ENCODE measurements at places on chromosomes 6 and 20.

GRCh38 chr6:17585766-17586490 lies 14.2 kb upstream of the FAM8A1 start:
- DNase-seq, result no peak

DNA sequence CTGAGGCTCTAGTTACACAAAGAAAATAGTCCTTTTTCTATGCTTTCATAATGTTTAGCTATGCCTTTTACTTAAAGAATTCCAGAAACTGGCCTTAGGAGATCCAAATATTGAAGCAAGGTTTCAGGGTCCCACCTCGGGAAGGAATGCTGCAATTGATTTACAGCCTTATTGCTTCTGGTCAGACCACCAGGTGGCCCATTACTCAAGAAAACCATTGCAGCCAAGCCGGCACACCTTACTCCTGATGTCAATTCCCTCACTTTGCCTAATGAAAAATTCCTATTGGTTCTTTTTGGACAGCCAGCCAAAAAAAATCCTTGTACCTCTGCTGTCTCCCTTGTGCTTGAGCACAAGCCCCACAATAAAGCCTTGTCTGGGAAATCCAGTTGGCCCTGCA lies 173.9 kb downstream of the LMBRD1 start:
- no peak for DNase-seq

GRCh38 chr6:119934816-119935215 lies 585.3 kb upstream of the MAN1A1 start:
- no peak for DNase-seq

GRCh38 chr6:33787954-33788693 lies 806 bp downstream of the LEMD2 start:
- DNase-seq, result peak; percentile 78

DNA sequence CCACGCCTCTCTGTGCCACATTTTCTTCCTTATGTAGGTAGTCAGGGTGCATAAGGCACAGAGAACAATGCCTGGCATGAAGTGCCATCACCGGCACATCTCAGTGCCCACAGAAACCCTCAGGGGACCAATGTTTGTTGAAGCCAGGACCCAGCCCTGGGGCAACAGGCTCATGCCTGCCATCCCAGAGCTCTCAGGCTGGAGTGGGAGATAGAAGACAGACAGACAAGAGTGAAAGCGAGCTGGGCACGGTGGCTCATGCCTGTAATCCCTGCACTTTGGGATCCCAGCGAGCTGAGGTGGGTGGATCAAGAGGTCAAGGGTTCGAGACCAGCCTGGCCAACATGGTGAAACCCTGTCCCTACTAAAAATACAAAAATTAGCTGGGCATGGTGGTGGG lies 13.5 kb downstream of the EFCAB8 start:
- no peak for DNase-seq

DNA sequence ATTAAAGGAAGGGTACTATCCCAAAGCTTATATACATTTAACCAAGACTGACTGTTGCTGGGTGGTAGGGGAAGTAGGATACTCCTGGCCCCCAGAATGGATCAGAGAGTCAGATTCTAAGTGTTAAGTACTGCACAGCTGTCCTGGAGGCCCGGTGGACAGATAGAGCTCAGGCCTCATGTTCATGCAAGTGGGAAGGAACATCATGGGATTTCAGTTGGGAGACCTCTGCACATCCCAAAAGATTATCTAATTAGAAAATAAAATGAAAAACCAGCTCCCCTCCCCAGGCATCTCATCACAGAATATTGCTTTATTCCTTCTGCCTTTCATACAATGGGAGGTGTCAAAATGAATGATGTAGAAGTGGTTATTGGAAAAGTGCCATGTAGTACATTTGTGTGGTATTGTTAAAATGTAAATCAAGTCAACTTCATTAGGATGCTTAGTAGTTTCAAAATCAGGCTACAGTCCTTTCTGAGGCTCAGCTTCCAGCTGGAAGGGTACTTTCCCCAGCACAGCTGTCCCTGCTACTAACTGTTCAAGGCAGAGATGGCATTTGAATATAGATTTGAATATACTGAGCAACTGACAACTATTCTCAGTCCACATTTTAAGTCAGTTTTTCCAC lies 82.9 kb downstream of the SLC35B3 start:
- DNase-seq, result no peak

- no peak for DNase-seq
Observed at GRCh38 chr20:38878866-38879265, 47.4 kb upstream of the FAM83D start.

- no peak for DNase-seq
Observed at GRCh38 chr6:29368765-29369164, at the start of gene OR5V1. Gene OR5V1, minus strand, starts transcription at chr6:29368865. Its CDS starts 12,670 bp downstream, at chr6:29356195.

GRCh38 chr6:163748886-163749285 lies 334.4 kb downstream of the QKI start:
- DNase-seq, result no peak

GRCh38 chr6:33280539-33280938 lies 3.6 kb downstream of the B3GALT4 start:
- no peak for DNase-seq

DNA sequence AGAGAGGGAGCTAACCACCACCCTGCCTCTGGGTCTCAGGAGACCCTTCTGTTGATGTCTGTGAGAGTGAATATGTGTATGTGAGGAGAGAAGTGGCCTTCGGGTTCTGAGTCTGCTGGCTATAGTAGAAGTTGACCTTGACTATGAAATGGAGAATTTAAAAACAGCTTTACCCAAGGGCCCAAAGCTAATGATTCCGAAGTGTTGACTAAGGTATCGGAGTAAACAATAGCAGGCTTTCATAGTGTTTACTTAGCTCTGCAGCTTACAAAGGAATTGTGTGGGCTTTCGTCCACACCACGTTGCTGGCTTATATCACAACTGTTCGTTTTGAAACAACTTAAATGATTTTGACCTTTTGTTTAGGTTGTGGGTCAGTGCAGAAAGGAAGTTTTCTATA lies 126.5 kb upstream of the JAG1 start:
- DNase-seq, result no peak

- no peak for DNase-seq
Observed at GRCh38 chr6:156840606-156841005, 63.4 kb downstream of the ARID1B start.

- DNase-seq, result no peak
Observed at GRCh38 chr20:33250666-33251065, 14.9 kb downstream of the BPIFA1 start.

- DNase-seq, result no peak
Observed at GRCh38 chr6:25025248-25025918, 89.6 kb upstream of the RIPOR2 start.

Data from 8988T (cell line).